ENCODE measurements at places on chromosomes 2 and 18.

DNA sequence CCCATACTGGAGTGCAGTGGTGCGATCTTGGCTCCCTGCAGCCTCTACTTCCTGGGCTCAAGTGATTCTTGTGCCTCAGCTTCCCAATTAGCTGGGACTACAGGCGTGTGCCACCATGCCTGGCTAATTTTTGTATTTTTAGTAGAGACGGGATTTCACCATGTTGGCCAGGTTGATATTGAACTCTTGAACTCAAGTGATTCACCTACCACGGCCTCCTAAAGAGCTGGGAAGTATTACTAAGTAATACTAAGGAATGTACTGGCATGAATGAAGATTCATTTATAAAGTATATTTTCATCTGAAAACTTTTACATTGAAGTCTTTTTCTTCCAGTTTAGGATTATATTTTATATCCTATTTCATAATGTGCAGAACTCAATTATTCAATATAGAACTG is 38.1 kb downstream of the NUP35 start:
- DNase-seq: no peak

- DNase-seq: no peak
Measured at GRCh38 chr2:232363784-232364615, 14.6 kb upstream of the ALPP start.

- DNase-seq: no peak
Measured at GRCh38 chr2:176865336-176865735, 347.3 kb upstream of the HNRNPA3 start.

- no peak for DNase-seq
Measured at GRCh38 chr2:12352889-12353288, 363.8 kb upstream of the TRIB2 start.

- no peak for DNase-seq
Measured at GRCh38 chr18:74806073-74806472, 208.4 kb downstream of the ZNF407 start.

GRCh38 chr18:50377061-50377798 is 2.4 kb downstream of the SKA1 start:
- no peak for DNase-seq

DNA sequence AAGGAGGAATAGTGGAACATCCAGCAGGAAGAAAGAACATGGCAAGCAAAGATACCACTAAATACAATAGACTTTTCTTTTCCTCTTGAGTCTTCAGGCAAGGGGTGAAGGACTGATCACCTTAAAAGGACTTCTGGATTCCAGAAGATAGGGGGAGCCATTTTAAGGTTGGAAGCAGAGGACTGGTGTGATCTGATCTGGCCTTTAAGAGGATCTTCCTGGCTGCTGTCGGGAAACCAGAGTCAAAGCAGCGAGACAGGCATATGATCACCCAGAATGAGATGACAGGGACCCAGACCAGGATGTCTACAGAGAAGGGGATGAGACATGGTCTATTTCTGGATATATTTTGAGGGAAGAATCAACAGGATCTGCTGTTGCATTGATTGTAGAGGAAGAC is 558.0 kb downstream of the STK39 start:
- DNase-seq: peak; percentile 20

DNA sequence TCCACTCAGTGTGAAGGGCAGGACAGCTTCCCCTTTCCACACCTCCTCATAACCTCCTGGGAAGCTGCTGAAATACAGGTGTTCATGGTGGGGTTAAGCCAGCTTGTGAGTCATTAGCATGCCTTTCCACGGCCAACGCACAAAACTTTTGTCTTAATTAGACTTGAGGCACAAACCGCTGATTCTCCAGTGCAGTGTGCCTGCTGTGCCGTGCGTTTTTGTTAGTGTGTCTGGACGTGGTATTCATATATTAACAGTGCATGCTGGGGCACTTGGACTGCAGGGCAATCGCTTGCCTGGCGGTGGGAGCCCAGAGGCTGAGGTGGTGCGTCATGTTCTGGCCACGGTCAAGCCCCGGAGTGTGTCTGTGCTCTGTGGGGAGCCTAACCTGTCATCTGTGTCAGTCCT is 156.2 kb downstream of the SH3RF3 start:
- no peak for DNase-seq

DNA sequence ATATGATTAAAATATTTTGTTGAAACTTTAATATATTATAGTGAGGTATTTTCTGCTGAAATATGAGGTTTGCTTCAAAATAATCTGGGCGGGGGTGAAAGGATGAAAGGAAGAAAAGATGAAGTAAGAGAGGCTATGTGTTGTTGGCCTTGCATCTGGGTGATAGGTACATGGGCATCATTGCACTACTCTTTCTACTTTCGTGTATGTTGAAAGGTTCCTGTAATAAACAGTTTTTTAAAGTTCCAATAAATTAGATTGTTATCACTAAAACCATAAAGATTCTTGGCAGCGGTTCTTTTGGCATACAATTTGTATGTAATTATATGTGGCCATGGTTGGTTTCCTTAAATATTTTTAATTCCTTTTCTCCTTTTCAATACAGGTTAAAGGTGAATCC is 23.6 kb upstream of the MSH2 start:
- no peak for DNase-seq

DNA sequence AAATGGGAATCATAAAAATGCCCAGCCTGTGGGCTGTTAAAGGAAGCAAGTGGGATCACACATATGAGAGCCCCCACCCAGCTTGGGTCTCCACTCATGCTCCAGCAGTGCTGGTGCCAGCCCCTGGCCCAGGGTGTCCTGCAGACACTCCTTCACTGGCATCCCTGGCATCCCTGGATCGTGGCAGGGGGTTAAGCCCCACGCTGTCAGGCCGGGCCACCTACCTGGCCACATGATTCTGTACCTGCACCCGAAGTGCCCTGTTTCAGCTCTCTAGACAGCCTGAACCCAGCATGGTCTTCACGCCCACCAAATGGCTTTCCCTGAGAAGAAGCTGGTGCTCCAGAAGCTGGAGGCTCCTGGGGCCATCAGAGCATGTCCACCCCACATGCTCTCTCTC is 137.4 kb downstream of the INHBB start:
- no peak for DNase-seq

DNA sequence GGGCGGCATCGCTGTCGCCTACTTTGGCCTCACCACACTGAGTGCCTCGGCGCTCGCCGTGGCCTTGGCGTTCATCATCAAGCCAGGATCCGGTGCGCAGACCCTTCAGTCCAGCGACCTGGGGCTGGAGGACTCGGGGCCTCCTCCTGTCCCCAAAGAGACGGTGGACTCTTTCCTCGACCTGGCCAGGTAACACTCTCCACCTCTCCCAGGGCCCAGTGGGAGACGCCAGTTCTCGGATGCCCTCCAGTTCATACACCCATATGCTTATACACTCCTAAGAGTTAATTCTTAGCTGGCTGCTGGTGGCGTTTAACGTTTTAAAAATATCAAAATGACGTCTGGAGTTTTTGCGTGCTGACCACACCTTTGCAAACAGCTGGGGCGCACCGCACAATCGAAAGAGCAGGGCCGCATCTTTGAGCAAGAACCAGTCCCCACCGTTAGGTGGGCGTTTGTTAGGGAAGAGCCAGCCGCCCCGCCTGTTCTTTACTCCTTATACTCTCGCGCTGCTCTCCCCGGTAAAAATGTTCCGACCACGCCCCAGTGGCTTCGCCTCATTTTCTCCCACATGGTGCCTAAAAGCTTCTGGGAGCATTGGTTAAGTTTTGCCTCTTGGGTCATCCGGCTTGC is 899 bp downstream of the SLC1A4 start:
- peak; percentile 50 for DNase-seq

DNA sequence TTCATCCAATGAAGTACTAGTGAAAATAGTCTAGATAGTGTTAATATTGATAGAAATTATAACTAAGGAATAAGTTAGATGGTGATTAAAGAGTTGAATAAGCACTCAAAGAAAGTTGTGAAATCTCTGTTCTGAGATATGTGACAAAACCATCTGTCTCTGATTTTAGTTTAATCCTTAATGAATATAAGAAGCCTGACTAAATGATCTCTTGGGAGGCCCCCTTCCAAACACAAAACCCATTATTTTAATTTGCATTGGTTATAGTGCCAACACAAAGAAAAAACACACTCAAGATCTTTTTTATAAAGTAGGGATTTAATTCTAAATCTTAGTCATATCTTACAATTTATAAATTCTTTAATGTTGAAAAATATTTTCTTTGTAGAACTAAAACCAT is 34.0 kb downstream of the SCN2A start:
- no peak for DNase-seq

- no peak for DNase-seq
Measured at GRCh38 chr2:98561902-98562695, 46.2 kb downstream of the COA5 start.

DNA sequence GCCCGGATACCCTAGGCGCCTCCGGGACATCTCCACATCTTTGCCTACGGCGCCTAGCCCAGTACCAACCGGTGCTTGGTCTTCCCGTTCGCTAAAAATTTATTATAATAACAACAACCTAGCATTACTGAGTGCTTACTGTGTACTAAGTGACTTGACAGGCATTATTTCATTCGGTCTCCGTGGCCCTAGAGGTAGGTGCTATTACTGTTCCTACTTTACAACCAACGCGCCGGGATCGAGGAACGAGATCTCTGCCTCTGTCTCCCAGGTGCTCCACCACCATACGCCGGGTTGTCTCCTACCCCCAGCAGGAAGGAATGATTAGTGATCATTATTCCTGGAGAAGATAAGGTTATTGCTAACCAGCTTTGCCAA is 657 bp upstream of the BIN1 start:
- DNase-seq: peak; percentile 46

GRCh38 chr2:160440888-160441287 is 52.7 kb downstream of the RBMS1 start:
- DNase-seq: no peak

DNA sequence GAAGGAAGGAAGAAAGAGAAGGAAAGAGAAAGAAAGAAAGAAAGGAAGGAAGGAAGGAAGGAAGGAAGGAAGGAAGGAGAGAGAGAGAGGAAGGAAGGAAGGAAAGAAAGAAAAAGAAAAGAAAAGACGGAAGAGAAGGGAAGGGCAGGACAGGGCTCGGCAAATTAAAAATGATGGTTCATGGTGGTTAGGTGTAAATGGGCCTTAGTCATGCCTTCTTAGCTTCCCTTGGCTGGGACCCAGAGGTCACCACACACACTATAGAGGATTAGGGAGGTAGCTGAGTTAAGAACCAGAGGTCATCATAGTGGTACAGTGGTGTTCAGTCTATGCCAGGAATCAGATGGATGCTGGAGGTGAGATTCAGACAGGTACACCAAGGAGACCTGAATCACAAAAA is 9.3 kb upstream of the ATL2 start:
- DNase-seq: peak; percentile 46

GRCh38 chr2:23626701-23627230 is 241.8 kb downstream of the KLHL29 start:
- DNase-seq: no peak

DNA sequence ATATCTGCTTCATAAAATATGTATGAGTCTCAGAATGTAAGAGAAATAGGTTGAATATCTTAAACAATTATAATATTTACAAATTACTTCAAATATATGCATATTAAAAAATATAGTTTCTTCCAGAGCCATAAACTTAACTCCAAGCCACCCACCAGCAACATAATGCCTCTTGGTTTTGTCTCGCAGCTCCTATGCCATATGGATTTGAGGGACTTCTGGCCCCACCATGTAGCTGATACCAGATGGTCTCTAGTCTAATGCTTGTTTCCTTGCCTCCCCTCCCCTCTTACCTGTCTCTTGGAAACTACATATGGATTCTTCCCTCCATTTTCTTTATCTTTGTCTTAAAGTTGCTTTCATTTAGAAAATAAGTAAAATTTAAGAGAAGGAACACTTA is 114.3 kb downstream of the GCA start:
- no peak for DNase-seq

GRCh38 chr2:101432411-101433181 is 42.3 kb downstream of the RFX8 start:
- no peak for DNase-seq

DNA sequence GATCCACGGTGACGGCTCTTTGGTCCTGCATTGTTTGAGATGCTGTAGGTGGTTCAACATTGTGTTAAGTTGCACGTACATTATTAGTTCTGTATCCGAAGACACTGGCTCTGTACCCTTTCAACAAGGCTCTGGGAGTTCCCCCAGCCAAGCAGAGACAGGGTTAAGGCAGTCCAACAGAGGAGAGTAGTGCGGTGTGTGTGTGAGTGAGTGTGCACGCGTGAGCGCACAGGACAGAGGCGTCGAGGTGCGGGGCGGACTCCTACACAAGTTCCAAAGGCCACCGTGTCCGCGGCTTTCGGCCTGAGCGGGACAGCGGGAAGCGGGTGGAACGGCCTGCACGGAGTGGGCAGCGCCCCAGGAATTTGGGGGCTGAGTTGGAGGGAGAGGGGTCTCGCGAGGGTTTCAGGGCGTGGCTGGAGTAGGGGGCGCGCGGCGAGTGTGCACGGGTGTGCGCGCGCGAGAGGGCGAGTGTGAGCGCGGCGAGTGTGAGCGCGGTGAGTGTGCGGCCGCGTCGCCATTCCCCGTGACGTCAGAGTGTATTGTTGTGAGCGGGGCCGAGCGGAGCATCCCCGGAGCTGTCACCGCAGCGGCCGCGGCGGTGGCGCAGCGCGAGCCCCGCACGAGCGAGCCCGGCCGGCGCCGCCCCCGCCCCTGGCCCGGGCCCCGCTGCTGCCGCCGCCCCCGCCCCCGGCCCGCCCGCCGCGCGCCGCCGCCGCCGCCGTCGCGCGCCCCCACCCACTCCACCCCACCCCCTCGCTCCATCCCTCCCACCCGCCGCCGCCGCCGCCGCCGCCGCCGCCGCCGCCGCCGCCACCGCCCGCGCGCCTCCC is at the start of gene ASXL3:
Gene ASXL3 (plus strand): TSS at position 535 of the 833 bp plus-strand sequence. CDS start 413 bp downstream, outside the sequence.
- DNase-seq: no peak

DNA sequence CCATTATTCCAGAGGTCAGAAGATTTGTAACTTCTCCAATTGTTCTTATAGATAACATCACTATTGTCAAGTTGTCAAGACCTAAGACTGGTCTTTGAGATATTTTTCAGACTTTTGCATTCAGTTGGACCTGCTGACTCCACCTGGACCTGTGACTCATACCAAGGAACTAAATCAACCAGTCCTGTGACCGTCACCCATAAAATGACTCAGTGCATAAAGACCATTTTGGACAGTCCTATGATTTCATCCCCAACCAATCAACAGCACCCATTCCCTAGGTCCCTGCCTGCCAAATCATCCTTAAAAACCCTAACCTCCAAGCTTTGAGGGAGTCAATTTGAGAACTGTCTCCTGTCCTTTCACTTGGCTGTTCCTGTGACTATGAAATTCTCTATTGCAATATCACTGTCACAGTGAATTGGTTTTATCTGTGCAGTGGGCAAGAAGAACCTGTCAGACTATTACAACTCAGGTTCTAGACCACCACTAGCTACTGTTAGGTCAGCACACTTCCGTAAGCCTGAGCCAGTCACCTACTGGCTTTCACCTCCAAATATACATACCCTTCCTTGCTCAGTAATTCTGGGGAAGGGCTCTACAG is 17.1 kb downstream of the DPP4 start:
- DNase-seq: peak; percentile 11

Measured in RKO (cell line).